ENCODE measurements at places on chromosomes 1 and 21. TPM values are rescaled to one million over a fixed set of nuclear protein-coding genes. Genes with fewer than 3 reads are reported as not detected.

DNA sequence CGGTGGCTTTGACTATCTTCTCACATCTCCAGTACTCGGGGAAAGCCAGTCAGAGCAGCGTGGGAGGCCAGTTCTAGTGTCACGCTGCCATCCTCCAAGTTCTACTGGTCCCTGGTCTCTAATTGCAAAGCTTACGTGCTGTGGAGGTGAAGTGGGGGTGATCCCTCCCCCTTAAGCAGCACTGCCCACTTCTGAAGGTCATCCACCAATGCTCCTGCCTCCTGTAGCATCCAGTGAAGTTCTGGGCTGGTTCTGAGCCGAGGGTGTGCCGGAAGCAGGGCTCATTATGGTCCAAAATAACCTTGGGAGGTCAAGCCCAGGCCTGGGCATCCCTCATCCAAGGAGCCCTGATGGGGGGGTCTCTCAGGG is 95.0 kb downstream of the CD58 start:
- DNase-seq, result no peak
- H3K27ac ChIP-seq, result no peak overlapping the region
- H3K27me3 ChIP-seq, result no peaks in the 10 kb centered on the region
- H3K4me1 ChIP-seq, result no peaks in the 10 kb centered on the region
- H3K36me3 ChIP-seq, result no peaks in the 10 kb centered on the region

TMPRSS15 gene
- total RNA-seq, result 0.12 TPM

GRCh38 chr1:114746450-114747121 is 11.2 kb downstream of the CSDE1 start:
- no peak overlapping the region for H3K27ac ChIP-seq
- H3K27me3 ChIP-seq, result no peaks in the 10 kb centered on the region
- DNase-seq, result no peak
- H3K4me1 ChIP-seq, result no peaks in the 10 kb centered on the region
- H3K36me3 ChIP-seq, result peaks cover 72% of the 10 kb centered on the region
- H3K4me3 ChIP-seq, result no peak overlapping the region

DNA sequence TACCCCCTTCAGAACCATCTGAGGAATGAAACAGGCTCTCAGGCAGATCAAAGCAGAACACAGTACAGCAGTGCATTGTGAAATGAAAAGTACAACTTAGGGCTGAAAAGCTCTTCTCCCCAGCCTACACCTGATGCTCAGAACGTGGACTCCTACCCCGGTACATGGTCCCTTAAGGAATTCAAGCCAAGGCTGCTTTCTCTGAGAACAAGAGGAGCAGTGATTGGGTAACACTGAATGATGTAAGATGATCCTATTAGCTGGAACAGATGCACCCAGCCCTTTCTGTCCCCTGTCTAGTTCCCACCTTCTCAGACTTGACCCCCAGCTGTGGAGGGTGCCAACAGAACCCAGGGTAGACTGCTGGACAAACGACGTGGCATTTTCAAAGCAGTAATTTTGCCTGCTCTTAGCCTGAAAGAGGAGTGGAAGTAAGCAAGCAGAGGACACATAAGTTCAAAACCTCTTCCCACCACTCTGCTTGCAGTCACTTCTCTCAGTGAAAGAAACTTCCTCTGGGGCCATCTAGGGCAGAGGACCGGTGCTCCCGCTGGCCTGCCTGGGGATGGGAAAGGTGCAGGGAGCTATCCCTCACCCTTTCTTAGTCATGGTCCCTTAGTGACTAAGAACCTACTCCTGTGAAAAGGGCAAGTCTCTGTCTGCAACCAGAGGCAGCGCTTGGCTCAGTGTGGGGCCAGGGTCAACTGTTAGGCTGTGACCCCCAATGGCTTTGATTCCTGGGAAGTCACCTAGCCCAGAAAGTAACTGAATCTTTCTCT is 72.7 kb downstream of the TRABD2B start:
- peak overlapping the region; percentile 89 for H3K27ac ChIP-seq
- H3K36me3 ChIP-seq, result no peaks in the 10 kb centered on the region

GRCh38 chr1:239354231-239354630 is 32.1 kb upstream of the CHRM3 start:
- H3K27ac ChIP-seq, result no peak overlapping the region
- H3K27me3 ChIP-seq, result no peaks in the 10 kb centered on the region
- no peak overlapping the region for H3K4me3 ChIP-seq
- no peaks in the 10 kb centered on the region for H3K36me3 ChIP-seq
- no peaks in the 10 kb centered on the region for H3K4me1 ChIP-seq
- no peak for DNase-seq

DNA sequence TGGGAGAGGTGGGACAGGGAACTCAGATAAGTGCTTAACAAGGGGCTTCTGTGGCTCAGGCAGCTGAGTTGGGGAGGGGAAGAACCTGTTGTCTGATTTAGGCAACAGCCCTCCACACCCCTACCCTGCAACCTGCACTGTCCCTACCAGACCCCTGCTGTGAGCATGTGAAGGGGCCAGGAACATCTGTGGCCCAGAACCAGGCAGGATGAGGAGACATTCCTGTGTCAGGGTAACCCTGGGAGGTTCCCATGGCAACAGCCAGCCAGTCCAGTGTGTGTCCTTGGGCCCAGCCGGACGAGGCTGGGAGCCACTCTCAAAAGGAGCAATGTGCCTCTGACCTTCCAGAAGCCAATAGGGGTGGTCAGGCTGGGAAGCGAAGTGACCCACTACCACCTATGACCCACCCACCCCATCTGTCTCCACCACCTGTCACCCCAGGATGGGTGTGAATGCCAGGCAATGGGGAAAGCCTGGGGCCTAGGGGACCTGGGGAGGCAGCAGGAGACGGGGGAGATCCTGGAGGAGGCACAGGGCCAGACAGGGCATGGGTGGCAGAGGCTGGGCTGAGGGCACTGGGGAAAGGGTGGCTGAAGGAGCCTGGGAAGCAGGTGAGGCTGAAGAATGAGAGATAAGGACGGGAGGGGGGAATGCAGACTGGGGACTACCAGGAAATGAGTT is 5.0 kb upstream of the PMVK start:
- no peak overlapping the region for H3K27ac ChIP-seq
- H3K4me1 ChIP-seq, result peaks cover 21% of the 10 kb centered on the region
- no peak for DNase-seq
- H3K36me3 ChIP-seq, result no peaks in the 10 kb centered on the region

- peaks cover 23% of the 10 kb centered on the region for H3K4me1 ChIP-seq
- H3K27ac ChIP-seq, result no peak overlapping the region
- no peak overlapping the region for H3K4me3 ChIP-seq
These were observed 14.6 kb upstream of the NCF2 start for GRCh38 chr1:183604815-183605214.

DNA sequence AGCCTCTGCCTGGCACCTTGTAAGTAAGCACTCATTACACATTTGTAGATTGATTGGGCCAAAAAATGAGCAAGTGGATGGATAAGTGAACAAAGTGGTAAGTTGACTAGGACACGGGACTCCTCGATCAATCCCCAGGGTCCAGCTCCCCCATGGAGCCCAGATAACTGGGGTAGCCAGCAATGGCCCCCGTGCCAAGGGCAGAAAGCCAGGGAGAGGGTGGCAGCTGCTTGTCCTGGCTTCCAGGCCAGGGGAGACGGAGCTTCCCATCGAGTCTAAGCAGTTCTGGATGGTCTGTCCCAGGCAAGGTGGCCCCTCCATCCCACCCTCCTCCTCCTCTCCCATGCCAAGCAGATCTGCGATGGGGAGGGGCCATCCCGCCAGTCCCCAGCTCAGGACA is 91.4 kb downstream of the SPSB1 start:
- peaks cover 6% of the 10 kb centered on the region for H3K4me1 ChIP-seq
- H3K4me3 ChIP-seq, result no peak overlapping the region
- H3K27ac ChIP-seq, result no peak overlapping the region

- no peak overlapping the region for H3K4me3 ChIP-seq
- no peak overlapping the region for H3K27ac ChIP-seq
- no peak for DNase-seq
- peaks cover 17% of the 10 kb centered on the region for H3K4me1 ChIP-seq
- H3K36me3 ChIP-seq, result peaks cover 76% of the 10 kb centered on the region
- no peaks in the 10 kb centered on the region for H3K27me3 ChIP-seq
These were observed 27.2 kb downstream of the CNN3 start for GRCh38 chr1:94899756-94900155.

- H3K27me3 ChIP-seq, result peaks cover 91% of the 10 kb centered on the region
- H3K4me3 ChIP-seq, result no peak overlapping the region
- no peaks in the 10 kb centered on the region for H3K4me1 ChIP-seq
- no peak overlapping the region for H3K27ac ChIP-seq
These were observed 297.9 kb upstream of the GREM2 start for GRCh38 chr1:240909701-240910457.

EXTL1 gene
- total RNA-seq, result not detected

HSPA13 gene
- 25.1 TPM for total RNA-seq

RHBG gene
- 0.26 TPM for total RNA-seq

DNA sequence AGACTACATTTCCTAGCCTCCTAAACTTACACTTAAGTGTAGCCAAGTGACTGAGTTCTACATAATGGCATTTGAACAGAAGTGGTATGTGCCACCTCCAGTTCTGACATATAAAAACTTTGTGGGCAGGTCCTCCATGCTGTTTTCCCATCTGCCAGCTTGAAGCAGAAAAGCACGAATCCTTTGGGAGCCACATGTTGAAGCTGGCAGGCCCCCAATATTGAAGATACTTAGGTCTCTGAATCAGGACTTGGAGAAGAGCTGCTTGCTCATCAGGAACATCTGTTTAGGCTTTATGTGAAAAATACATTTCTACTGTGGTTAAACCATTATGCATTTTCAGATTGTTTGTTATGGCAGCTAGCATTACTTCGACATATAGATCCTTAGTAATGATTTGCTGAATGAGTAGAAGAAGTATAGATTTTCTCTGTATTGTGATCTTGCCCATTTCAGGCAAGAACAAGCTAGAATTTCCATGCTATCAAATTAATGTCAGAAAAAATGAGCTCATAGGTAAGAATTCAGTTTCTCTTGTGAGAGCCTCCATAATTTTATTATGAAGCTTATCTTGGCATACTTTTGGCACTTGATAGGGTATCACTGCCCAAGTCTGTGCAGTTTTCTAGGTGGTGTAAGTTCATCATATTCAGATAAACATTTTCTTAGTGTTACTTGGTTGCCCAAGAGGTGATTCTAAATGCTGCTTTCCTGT is 68.4 kb downstream of the GDAP2 start:
- no peak overlapping the region for H3K27ac ChIP-seq
- DNase-seq, result no peak
- peaks cover 14% of the 10 kb centered on the region for H3K4me1 ChIP-seq
- 0 out of 2 replicates have a peak, but pooled peaks cover 6% of the 10 kb centered on the region for H3K36me3 ChIP-seq
- H3K4me3 ChIP-seq, result no peak overlapping the region
- no peaks in the 10 kb centered on the region for H3K27me3 ChIP-seq

FAM3B gene
- not detected for total RNA-seq

- no peak for DNase-seq
- H3K27ac ChIP-seq, result no peak overlapping the region
- no peaks in the 10 kb centered on the region for H3K27me3 ChIP-seq
- H3K4me1 ChIP-seq, result no peaks in the 10 kb centered on the region
These were observed 116.9 kb upstream of the CD34 start for GRCh38 chr1:208027861-208028260.

Data from PC-3 (cell line).